ENCODE measurements at places on chromosomes 5 and 9.

GRCh38 chr5:140785905-140786686 is at the start of gene PCDHA1:
Gene PCDHA1, plus strand, starts transcription at chr5:140786140.
- no peak for DNase-seq

- DNase-seq: no peak
Observed at GRCh38 chr5:179348843-179349242, 3.6 kb upstream of the ADAMTS2 start.

DNA sequence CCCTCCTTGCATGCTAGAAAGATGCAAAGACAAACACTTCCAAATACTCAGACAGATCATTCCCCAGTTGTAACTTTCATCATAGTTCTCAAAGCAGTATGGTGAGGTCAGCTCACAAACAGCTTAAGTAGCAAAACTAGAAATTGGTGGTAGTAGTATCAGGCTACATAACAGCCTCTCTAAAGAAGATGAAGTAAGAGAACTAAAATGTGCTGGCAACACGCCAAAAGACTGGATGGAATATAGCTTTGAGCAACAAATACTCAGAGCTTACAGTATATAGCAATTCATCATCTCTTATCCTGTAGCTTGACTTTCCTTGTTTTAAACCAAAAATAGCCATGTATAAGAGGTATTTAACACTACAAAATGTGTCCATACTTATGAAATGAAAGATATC is 7.5 kb downstream of the PFDN1 start:
- DNase-seq: peak; percentile 38

- DNase-seq: no peak
Observed at GRCh38 chr9:127983847-127984289, 3.1 kb upstream of the EEIG1 start.

- DNase-seq: no peak
Observed at GRCh38 chr9:8491563-8491962, 692.0 kb upstream of the DMAC1 start.

DNA sequence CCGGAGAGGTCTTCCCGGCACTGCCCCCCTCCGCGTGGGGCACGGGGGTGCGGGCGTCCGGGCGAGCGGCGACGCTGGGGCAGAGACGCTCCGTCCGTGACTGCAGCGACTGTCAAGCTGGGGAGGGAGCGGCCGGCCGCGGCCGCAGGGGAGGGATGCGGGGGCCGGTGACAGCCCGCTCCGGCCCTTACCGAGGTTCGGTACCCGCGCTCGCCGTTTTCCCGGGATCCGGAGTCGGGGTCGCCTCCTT is 400 bp downstream of the KDM4C start:
- DNase-seq: no peak

- DNase-seq: no peak
Observed at GRCh38 chr5:98106116-98107031, 667.1 kb upstream of the RGMB start.

- no peak for DNase-seq
Observed at GRCh38 chr5:53029608-53030007, 40.5 kb downstream of the ITGA2 start.

DNA sequence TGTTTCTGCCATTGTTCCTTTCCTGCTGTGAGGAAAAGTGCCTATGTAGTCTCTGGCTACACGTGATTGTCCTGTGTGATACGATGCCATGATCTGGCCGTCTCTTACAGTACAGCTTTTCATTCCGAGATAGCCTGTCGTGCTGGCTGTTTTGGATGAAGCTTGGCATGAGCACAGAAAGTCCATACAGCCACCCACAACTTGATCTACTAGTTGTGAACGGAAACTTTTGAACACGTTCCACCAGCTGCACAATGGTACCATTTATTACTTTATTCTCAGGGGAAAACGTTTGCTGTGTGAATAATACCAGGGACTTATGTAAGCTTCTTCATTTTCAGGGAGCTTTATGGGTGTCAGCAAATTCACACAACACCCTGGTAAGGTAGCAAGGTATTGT is 217.6 kb upstream of the ANKRD55 start:
- DNase-seq: no peak

DNA sequence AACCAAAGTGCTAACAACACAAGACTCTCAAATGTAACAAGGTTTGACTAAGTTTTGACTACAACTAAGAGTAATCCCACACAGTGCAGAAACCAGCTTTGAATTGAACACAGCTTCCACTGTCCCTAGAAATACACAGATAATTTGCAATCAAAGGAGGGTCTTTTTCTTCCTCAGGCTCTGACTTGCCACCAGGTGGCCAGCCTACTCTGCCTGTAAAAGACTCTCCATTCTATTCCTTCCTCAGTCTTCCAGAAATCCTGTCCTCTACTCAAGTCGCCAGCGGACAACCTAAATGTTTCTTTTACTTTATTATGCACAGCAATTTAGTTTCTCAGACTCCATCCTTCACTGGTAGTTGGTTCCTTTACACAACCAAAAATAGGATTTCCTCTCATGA is 32.2 kb upstream of the MCTP1 start:
- DNase-seq: no peak

DNA sequence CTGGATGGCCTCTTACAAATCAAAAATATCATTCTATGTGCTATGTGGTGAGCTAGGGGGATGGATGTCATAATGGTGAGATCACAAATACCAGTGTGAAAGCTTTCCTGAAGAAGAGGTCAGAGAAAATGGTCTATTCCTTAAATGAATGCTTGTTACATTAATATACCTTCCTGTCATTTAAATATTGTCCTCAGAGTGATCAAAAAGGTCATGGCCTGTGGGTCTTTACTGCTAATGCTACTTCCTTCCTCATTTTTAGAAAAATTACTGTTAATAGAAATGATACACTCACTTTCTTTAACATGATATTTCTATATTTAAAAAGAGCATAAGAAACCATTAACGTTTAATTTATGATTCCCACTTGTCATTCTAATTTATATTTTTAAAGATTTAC is 9.7 kb downstream of the OMD start:
- DNase-seq: no peak

DNA sequence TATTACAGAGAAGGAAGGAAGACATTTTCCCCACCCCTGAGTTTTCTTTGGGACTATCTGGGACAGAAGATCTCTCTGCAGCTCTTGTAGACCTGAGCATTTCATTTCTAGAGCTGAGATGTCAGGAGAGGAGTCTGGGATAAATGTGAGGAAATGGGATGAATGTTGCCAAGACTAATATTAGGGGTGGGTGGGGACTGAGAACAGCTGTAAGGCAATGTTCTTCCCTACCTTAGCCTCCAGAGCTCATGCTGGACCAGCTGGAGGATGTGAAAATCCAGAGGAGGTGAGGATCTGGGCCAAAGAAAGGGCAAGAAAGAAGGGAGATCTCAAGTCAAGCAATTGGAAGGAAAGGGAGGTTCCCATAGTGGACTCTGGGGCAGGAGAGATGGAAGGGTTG is 23.1 kb upstream of the FOXD1 start:
- no peak for DNase-seq

GRCh38 chr9:5879419-5880181 is 11.1 kb upstream of the MLANA start:
- DNase-seq: no peak
